ENCODE measurements at places on chromosomes 5 and 9. TPM values are rescaled to one million over a fixed set of nuclear protein-coding genes. Genes with fewer than 3 reads are reported as not detected.

The ADGRD2 gene
- total RNA-seq: not detected

The SLC1A1 gene
- 6.8 TPM for total RNA-seq

The IFNK gene
- total RNA-seq: not detected

The CA9 gene
- total RNA-seq: not detected

The C9orf50 gene
- not detected for total RNA-seq

The TSLP gene
- not detected for total RNA-seq

The PCDHGA7 gene
- 0.11 TPM for total RNA-seq

The DDX4 gene
- total RNA-seq: not detected

The HAVCR2 gene
- total RNA-seq: 0.21 TPM

The SCGB3A2 gene
- not detected for total RNA-seq

The ADAMTS2 gene
- total RNA-seq: 12.2 TPM

The VCAN gene
- 67.0 TPM for total RNA-seq

The SPATA6L gene
- total RNA-seq: 1.9 TPM

The RAPGEF1 gene
- 94.3 TPM for total RNA-seq

The FAM221B gene
- not detected for total RNA-seq

The RASGEF1C gene
- not detected for total RNA-seq

The PLAC8L1 gene
- total RNA-seq: 1.4 TPM

The NKD2 gene
- not detected for total RNA-seq

The PRXL2C gene
- total RNA-seq: 19.8 TPM

The STKLD1 gene
- total RNA-seq: 3.5 TPM

Measured in osteocyte (in vitro differentiated cells).